ENCODE measurements at places on chromosomes 13 and 19. TPM values are rescaled to one million over a fixed set of nuclear protein-coding genes. Genes with fewer than 3 reads are reported as not detected.

- no peak for DNase-seq
- peaks cover 56% of the 10 kb centered on the region for H3K36me3 ChIP-seq
- peaks cover 26% of the 10 kb centered on the region for H3K4me1 ChIP-seq
- H3K27me3 ChIP-seq = no peaks in the 10 kb centered on the region
- H3K4me3 ChIP-seq = no peak overlapping the region
These were observed 13.9 kb downstream of the TFDP1 start for GRCh38 chr13:113598481-113598880.

DNA sequence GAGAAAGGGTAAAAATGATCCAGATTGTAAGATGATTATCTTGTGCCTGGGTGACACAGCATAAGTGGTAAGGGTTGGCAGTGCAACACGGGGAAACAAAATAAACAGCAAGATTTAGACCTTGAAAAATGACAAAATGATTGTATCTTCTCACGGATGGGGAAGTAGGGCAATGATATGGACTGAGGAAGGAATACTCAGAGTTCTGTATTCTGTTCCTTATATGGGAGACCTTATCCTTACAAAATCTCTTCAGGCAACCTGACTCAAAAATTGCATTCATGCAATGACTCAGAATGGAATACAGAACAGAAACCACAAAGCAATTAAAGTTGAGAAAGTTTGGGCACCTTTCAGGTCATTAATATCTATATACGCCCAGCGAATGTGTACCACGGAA, 149.0 kb downstream of the HS6ST3 start:
- H3K36me3 ChIP-seq = no peaks in the 10 kb centered on the region
- no peak for DNase-seq
- no peak overlapping the region for H3K4me3 ChIP-seq
- no peaks in the 10 kb centered on the region for H3K4me1 ChIP-seq

DNA sequence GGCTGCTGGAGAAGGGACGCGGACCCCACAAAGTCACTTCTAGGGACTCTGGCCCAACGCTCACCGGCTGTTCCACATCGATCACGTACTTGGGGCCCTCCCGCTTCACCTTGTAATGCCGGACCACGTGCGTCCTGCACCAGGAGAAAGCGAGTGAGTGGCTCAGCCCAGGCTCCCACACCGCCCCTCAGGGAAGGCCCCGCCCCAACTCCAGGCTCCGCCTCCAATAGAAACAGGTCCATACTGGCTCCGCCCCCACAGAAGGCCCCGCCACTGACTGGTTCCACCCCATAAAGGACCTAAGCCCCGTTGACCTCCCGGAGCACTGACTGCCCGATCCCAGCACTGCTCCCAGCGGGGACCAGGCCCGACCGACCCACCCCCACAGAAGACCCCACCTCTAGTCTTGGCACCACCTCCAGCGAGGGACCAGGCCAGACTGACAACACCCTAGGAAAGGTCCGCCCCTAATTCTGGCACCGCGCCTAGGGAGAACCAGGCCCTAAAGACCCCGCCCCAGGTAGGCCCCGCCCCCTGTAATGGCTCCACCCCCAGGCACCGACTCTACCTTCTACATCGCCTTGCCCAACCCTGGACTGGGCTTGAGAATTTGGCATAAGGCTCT, 11.3 kb downstream of the STAP2 start:
- peak overlapping the region; percentile 93 for H3K4me3 ChIP-seq
- peak overlapping the region; percentile 52 for H3K27ac ChIP-seq
- H3K27me3 ChIP-seq = no peaks in the 10 kb centered on the region

DNA sequence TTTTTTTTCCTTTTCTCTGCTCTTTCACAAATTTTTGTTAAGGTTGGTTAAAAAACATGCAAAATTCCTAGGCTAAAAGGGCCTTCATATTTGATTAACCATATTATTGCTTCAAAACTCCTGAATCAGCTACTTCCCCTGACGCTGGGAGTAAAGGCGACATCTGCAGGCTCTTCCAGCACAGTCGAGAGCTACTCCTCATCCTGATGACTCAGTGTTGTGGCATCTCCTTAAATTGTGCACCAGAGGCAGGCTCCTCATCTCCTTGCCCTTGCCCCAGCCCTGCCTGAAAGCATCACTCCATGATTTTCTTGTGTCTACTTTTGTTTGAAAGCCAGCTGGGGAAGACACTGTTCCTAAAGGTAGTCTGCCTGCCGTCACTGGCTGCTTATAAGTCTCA, 24.5 kb upstream of the SOX1 start:
- H3K27ac ChIP-seq = no peak overlapping the region
- DNase-seq = no peak
- H3K27me3 ChIP-seq = peaks cover 14% of the 10 kb centered on the region
- H3K4me1 ChIP-seq = no peaks in the 10 kb centered on the region
- no peak overlapping the region for H3K4me3 ChIP-seq

- DNase-seq = no peak
- no peaks in the 10 kb centered on the region for H3K36me3 ChIP-seq
- no peak overlapping the region for H3K4me3 ChIP-seq
- no peaks in the 10 kb centered on the region for H3K4me1 ChIP-seq
These were observed 620.2 kb downstream of the EFNB2 start for GRCh38 chr13:105915146-105915850.

Gene FXYD1
- not detected for total RNA-seq

Gene LGALS14
- total RNA-seq = not detected

Gene MISP
- not detected for total RNA-seq

DNA sequence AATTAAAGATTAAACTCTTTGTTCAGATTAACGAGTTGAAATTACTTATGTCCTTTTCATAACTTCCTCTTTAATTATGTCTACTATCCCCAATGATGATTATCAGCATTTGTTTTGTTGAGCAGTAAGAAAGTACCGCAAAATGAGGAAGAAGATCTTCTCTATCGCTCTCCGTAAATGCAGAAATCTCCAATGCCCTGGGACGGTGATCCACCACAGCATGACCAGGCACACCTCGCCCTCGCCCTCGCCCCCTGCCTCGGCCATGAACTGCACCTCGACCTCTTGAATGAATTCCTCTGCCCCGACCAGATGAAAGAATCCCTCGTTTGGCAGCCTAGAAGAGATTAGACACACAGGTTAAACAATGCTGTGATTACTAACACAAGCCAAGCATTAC, 69.1 kb downstream of the RBM26 start:
- H3K4me1 ChIP-seq = no peaks in the 10 kb centered on the region
- H3K27ac ChIP-seq = no peak overlapping the region
- no peaks in the 10 kb centered on the region for H3K27me3 ChIP-seq
- no peak overlapping the region for H3K4me3 ChIP-seq
- no peak for DNase-seq

Gene RELB
- total RNA-seq = 37.6 TPM

Gene ZNF112
- not detected for total RNA-seq

DNA sequence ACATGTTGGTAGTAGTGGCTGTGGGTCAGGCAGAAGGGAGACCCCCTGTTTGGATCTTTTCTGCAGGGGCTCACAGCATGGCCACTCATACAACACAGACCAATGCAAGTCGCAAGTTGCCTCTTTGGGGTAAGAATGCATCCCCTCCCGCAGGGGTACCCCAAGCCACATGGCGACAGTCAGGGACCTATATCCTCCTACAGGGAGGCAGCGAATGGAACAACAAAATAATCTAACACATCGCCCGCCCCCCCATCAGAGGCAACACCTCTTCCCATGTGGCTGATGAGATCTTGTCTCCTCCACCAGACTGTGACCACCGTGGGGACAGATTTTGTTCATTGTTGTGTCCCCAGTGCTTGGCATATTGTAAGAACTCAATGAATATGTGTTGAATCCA, 40.7 kb upstream of the PNMA8B start:
- peaks cover 1% of the 10 kb centered on the region for H3K27me3 ChIP-seq
- no peak overlapping the region for H3K27ac ChIP-seq
- H3K36me3 ChIP-seq = no peaks in the 10 kb centered on the region
- DNase-seq = no peak
- no peaks in the 10 kb centered on the region for H3K4me1 ChIP-seq
- no peak overlapping the region for H3K4me3 ChIP-seq

Gene SCGB2B2
- total RNA-seq = 0.25 TPM

DNA sequence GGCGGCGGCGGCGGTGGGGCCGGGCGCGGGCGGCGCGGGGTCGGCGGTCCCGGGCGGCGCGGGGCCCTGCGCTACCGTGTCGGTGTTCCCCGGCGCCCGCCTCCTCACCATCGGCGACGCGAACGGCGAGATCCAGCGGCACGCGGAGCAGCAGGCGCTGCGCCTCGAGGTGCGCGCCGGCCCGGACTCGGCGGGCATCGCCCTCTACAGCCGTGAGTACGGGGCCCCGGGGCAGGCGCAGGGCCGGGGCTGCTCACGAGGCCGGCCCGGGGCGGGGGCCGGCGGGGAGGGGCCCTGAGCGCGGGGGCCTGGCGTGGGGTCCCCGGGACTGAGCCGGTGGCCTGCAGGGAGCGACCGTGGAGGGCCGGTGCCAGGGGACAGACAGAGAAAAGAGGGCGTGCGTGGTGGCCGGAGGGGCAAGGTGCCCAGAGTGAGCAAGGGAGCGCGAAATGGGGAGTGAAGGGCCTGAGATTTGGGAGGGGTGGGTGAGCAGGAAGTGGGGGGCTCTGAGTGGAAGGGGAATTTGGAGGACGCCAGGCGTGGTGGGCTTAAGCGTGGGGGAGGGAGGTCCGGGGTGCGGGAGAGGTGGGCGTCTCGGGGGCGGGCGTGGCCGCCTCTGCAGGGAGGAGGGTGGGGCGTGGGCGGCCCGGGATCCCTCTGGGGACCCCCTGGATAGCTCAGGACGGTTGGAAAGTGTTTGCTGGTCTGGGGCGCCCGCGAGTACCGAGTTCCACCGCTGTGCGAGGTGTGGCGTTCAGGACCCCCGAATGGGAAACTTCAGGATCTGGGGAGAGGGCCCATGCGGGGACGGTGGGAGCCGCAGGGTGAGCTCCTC, 575 bp downstream of the CARM1 start:
- peaks cover 35% of the 10 kb centered on the region for H3K4me1 ChIP-seq
- peak overlapping the region; percentile 76 for H3K4me3 ChIP-seq
- DNase-seq = peak; percentile 52
- H3K27ac ChIP-seq = peak overlapping the region; percentile 87
- H3K27me3 ChIP-seq = no peaks in the 10 kb centered on the region
- H3K36me3 ChIP-seq = peaks cover 6% of the 10 kb centered on the region

GRCh38 chr13:48851707-48852106, 124.0 kb upstream of the FNDC3A start:
- no peak overlapping the region for H3K27ac ChIP-seq
- no peaks in the 10 kb centered on the region for H3K36me3 ChIP-seq
- no peak for DNase-seq
- H3K4me3 ChIP-seq = no peak overlapping the region
- peaks cover 38% of the 10 kb centered on the region for H3K4me1 ChIP-seq

DNA sequence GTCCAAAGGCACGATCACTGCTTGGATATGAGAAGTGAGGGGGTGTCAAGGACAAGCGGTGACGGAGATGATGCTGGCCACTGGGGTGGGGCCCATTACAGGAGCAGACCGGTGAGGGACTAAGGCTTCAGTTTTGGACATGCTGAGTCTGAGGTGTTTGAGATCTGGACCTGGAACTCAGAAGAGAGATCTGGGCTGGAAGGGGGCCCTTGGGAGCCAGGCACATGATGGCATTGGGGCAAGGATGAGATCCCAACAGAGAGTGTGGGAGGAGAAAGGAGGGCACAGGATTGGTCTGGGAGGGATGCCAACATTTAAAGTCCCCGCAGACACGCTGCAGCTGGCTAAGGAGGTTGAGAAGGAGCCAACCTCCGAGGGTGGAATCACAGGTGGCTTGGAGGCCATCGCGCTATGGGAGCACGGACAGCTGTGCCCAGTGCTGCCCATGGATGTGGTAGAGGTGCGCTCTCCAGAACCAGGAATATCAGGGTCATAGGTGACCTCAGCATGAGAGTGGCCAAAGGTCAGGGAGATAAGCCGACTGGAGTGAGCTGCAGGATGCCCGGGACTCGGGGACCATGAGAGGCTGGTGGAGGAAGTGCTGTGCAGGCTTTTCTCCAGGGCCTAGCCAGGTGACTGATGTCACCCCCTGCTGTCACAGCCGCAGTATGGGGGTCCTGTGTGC, 21.8 kb downstream of the DHRS12 start:
- DNase-seq = no peak
- H3K27ac ChIP-seq = no peak overlapping the region
- H3K27me3 ChIP-seq = no peaks in the 10 kb centered on the region
- H3K4me3 ChIP-seq = no peak overlapping the region
- peaks cover 1% of the 10 kb centered on the region for H3K4me1 ChIP-seq

DNA sequence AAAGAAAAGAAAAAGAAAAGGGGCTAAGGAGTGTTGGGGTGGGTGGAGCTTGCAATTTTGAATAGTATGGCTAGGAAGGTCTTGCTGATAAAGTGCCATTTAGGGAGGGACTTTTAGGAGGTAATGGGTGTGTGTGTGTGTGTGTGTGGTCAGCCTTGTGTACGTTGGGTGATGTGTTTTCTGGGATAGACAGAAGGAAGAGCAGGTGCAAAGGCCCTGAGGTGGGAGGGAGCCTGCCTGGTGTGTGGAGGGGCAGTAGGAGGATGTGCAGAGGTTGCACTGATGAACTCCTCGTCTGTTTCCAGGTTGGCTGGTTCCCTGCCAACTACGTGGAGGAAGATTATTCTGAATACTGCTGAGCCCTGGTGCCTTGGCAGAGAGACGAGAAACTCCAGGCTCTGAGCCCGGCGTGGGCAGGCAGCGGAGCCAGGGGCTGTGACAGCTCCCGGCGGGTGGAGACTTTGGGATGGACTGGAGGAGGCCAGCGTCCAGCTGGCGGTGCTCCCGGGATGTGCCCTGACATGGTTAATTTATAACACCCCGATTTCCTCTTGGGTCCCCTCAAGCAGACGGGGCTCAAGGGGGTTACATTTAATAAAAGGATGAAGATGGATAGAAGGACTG, 30.5 kb upstream of the ADGRE1 start:
- H3K36me3 ChIP-seq = peaks cover 30% of the 10 kb centered on the region
- H3K4me3 ChIP-seq = no peak overlapping the region
- H3K27me3 ChIP-seq = no peaks in the 10 kb centered on the region
- peak overlapping the region; percentile 11 for H3K27ac ChIP-seq

- H3K27ac ChIP-seq = peak overlapping the region; percentile 87
- H3K4me1 ChIP-seq = peaks cover 49% of the 10 kb centered on the region
- peaks cover 73% of the 10 kb centered on the region for H3K36me3 ChIP-seq
- H3K4me3 ChIP-seq = no peak overlapping the region
- DNase-seq = no peak
These were observed 34.3 kb downstream of the NAA16 start for GRCh38 chr13:41345165-41345913.

GRCh38 chr13:46687810-46688209, 109.2 kb downstream of the ESD start:
- H3K36me3 ChIP-seq = peaks cover 10% of the 10 kb centered on the region
- peaks cover 20% of the 10 kb centered on the region for H3K4me1 ChIP-seq
- H3K27me3 ChIP-seq = no peaks in the 10 kb centered on the region
- no peak overlapping the region for H3K4me3 ChIP-seq

- no peak for DNase-seq
- no peak overlapping the region for H3K4me3 ChIP-seq
- H3K27me3 ChIP-seq = no peaks in the 10 kb centered on the region
- no peak overlapping the region for H3K27ac ChIP-seq
- peaks cover 8% of the 10 kb centered on the region for H3K4me1 ChIP-seq
These were observed 37.5 kb upstream of the POMP start for GRCh38 chr13:28621449-28621848.

- H3K4me3 ChIP-seq = no peak overlapping the region
- DNase-seq = no peak
These were observed 1016.9 kb downstream of the UQCRFS1 start for GRCh38 chr19:28196101-28196500.
